ENCODE measurements at places on chromosomes 13 and 19. TPM values are rescaled to one million over a fixed set of nuclear protein-coding genes. Genes with fewer than 3 reads are reported as not detected.

The CD209 gene
- not detected for total RNA-seq

DNA sequence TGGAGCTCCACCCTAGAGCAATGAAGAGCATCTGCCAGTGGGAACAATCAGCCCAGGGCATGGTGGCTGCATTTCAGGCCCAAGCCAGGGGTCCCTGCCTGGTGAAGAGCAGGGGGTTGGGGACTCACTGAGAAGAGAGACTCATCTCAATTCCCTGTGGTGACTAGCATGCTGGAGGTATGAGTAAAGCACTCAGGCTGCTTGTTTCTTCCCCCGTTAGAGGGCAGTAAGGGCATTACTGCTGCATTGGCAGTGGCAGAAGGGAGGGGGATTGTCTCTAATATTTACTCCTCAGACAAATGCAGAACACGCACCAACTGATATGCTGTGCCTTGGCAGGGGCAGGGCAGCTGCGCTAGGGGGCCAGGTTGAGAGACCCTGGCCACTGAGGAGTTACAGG lies 329.1 kb downstream of the SLITRK5 start:
- H3K27ac ChIP-seq, result no peak overlapping the region
- no peaks in the 10 kb centered on the region for H3K36me3 ChIP-seq
- no peak for DNase-seq
- no peaks in the 10 kb centered on the region for H3K27me3 ChIP-seq

The ZFP30 gene
- 10.1 TPM for total RNA-seq

The ERICH4 gene
- not detected for total RNA-seq

The ATP12A gene
- 0.16 TPM for total RNA-seq

DNA sequence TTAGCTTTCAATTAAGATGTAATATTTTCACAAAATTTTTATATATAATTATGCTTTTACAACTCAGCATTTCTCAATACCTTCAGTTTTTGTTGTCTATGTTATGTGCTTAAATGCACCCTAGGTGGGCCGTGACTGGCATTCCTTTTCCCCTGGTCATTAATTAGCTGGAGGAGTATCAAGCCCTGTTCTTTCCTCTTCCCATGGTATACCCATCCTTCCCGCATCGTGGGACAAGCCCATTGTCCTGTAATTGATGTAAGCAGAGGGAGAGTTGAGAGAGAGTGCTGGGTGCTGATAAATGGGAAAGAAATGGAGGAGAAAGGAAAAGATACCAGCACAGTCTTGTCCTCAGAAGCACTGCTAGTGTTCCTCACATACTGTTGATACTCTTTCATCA lies 591.7 kb downstream of the GPC6 start:
- no peaks in the 10 kb centered on the region for H3K27me3 ChIP-seq
- no peak overlapping the region for H3K4me3 ChIP-seq
- H3K27ac ChIP-seq, result no peak overlapping the region

The FPR1 gene
- total RNA-seq, result not detected

DNA sequence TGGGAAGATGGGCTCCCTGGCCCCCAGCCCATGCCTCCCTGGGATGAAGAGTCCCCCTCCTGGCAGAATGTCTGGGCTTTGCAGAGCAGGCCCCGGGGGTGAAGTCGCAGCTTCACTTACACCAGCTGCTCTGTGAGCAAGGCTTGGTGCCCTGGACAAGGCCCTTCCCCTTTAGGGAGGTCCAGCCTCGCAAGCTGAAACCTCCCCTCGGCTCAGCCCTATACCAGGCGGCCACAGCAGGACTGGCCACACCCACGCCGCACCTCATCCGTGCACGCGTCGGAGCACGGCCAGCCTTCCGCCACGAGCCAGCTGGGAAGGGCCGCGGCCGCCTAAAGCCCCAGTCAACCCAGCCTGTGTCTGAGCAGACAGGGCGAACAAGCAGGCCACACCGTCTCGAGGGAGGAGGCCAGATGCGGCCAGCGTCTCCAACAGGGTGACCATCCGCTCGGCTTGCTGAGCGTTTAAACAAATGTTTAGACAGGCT lies 83.2 kb upstream of the MCF2L start:
- no peaks in the 10 kb centered on the region for H3K4me1 ChIP-seq
- no peak for DNase-seq
- H3K27ac ChIP-seq, result no peak overlapping the region
- no peak overlapping the region for H3K4me3 ChIP-seq
- no peaks in the 10 kb centered on the region for H3K27me3 ChIP-seq

DNA sequence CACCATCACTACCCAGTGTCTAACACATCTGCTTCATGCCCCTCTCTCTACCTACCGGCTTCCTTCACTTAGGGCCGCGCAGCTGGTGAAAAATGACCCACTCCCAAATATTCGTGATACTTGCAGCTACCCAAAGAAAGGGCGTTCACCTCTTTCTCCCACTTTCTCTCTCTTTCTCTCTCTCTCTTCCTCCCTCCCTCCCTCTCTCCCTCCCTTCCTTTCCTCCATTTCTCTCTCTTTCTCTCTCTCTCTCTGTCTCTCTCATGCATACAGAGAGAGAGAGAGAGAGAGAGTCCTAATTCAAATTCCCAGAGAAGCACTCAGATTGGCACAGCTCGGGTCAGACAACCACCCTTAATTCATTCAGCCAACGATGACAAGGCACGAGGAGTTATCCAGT lies 27.7 kb upstream of the POP4 start:
- H3K4me3 ChIP-seq, result no peak overlapping the region
- no peak overlapping the region for H3K27ac ChIP-seq
- peaks cover 21% of the 10 kb centered on the region for H3K27me3 ChIP-seq
- H3K36me3 ChIP-seq, result no peaks in the 10 kb centered on the region

GRCh38 chr13:30577401-30577852 lies 40.3 kb upstream of the USPL1 start:
- H3K4me3 ChIP-seq, result peak overlapping the region; percentile 6
- peaks cover 21% of the 10 kb centered on the region for H3K27me3 ChIP-seq
- no peaks in the 10 kb centered on the region for H3K36me3 ChIP-seq
- peak; percentile 11 for DNase-seq

The CPAMD8 gene
- 0.18 TPM for total RNA-seq

DNA sequence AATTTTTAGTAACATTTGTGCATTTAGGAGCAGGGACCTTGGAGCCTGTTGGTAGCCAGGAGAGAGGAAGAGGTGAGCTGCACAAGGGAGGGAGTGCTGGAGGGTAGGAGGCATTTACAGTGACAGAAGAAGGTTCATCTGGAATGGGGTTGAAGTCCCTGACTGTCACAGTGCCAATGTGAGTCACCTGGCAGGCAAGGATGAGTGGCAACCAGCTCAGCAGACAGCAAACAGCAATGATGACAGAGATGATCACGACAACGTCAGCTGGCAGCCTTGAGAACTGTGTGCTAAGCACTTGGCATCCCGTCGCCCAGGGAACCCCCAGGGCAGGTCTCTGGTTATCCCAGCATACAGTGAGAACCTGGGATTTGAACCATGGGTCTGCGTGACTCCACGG lies 2.6 kb downstream of the OR10H5 start:
- DNase-seq, result no peak
- H3K4me1 ChIP-seq, result no peaks in the 10 kb centered on the region
- no peak overlapping the region for H3K4me3 ChIP-seq
- no peak overlapping the region for H3K27ac ChIP-seq
- H3K27me3 ChIP-seq, result peaks cover 2% of the 10 kb centered on the region

DNA sequence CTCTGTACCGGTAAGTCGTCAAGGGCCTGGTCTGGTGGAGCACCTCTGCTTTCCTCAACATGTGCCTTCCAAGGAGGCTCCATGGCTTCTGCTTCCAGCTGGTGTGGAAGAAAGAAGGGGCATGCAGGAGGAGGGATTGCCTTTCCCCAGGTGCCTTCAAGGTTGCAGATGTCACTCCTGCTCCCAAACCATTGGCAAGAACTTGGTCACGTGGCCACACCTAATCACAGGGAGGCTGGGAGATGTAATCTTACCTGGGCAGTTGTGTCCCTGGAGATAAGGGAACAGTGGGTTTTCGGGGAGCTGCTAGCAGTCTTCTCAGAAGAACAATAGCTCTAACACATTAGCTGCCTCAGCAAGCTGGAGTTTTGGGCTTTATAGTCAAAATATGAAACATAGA lies 9.7 kb upstream of the GPR18 start:
- H3K36me3 ChIP-seq, result peaks cover 20% of the 10 kb centered on the region
- H3K27ac ChIP-seq, result no peak overlapping the region
- H3K4me3 ChIP-seq, result no peak overlapping the region
- no peak for DNase-seq
- H3K4me1 ChIP-seq, result peaks cover 56% of the 10 kb centered on the region

The PAK4 gene
- total RNA-seq, result 18.5 TPM

GRCh38 chr13:82370316-82370715 lies 1512.0 kb downstream of the SLITRK1 start:
- no peaks in the 10 kb centered on the region for H3K36me3 ChIP-seq
- H3K27me3 ChIP-seq, result no peaks in the 10 kb centered on the region
- DNase-seq, result no peak

DNA sequence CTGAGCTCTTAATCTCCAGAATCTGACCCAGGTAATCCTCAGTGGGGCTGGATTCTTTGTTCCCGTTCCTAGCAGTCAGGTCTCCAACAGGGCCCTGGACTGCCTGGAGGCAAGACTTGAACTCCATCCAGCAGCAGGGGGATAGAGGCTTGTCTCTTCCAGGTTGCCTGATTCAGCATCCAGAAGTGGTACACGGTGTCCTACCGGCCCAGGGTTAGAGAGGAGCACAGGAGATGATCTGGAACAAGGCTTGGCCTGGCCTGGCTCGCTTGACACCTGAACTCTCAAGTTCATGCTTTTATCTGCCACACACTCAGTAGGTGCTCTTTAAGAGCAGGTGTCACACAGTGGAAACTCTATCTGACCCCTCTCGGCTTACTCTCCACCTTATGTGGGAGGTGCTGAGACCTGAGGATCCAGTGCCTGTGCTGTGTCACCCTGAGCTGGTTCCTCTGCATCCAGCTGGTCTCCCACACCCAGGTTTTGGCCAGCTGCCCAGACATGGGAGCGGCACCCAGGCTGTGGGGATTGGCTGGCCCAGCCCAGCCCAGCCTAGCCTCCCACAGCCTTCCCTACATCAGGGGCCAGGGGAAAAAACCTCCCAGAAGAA lies at the start of gene CYP4F3:
CYP4F3 (plus strand) TSS at position 604 of the 610 bp plus-strand sequence. CDS start 519 bp downstream, outside the sequence.
- H3K4me3 ChIP-seq, result no peak within 1 kb of the TSS
- no peak within 1 kb of the TSS for H3K27ac ChIP-seq
- DNase-seq, result no peak
- H3K4me1 ChIP-seq, result no peaks in the 10 kb centered on the region

The KIR2DL4 gene
- 0.13 TPM for total RNA-seq

- no peak overlapping the region for H3K27ac ChIP-seq
- DNase-seq, result no peak
- H3K36me3 ChIP-seq, result no peaks in the 10 kb centered on the region
- no peaks in the 10 kb centered on the region for H3K4me1 ChIP-seq
- peaks cover 23% of the 10 kb centered on the region for H3K27me3 ChIP-seq
These were observed 146.8 kb downstream of the IER2 start for GRCh38 chr19:13297023-13297422.

The CEACAM3 gene
- not detected for total RNA-seq

DNA sequence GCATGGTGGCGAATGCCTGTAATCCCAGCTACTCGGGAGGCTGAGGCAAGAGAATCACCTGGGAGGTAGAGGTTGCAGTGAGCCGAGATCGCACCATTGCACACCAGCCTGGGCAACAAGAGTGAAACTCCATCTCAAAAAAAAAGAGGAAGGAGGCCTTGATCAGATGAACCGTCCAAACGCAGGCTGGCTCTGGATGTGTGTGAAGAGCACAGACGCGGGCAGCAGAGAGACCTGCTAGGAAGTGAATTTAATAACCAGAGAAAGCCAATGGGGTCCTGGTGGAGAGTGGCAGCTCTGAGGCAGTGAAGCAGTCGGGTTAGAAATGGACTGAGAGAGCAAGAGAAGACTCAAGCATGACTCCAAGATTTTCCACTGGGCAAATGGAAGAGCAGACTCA lies 136.5 kb downstream of the RNF17 start:
- peaks cover 13% of the 10 kb centered on the region for H3K36me3 ChIP-seq
- peaks cover 4% of the 10 kb centered on the region for H3K4me1 ChIP-seq
- no peaks in the 10 kb centered on the region for H3K27me3 ChIP-seq

- no peak for DNase-seq
- peaks cover 52% of the 10 kb centered on the region for H3K4me1 ChIP-seq
These were observed 2.3 kb downstream of the ATP11A start for GRCh38 chr13:112692104-112692503.

The AZU1 gene
- not detected for total RNA-seq

Data from activated T-helper 1 cell treated with anti-CD3 and anti-CD28 coated beads, Interleukin-12 subunit alpha, Interleukin-12 subunit beta, Interleukin-2, Interleukin-4 antibody, amounts not matched to agents 30 ng/mL and 10 ng/mL and 1 ng/mL, durations not matched to agents 14 hours and 24 hours and 36 hours (primary cell).